Activated T-cell treated with anti-CD3 and anti-CD28 coated beads for 24 hours (primary cell): ENCODE measurements at places on chromosomes 11 and 22.

DNA sequence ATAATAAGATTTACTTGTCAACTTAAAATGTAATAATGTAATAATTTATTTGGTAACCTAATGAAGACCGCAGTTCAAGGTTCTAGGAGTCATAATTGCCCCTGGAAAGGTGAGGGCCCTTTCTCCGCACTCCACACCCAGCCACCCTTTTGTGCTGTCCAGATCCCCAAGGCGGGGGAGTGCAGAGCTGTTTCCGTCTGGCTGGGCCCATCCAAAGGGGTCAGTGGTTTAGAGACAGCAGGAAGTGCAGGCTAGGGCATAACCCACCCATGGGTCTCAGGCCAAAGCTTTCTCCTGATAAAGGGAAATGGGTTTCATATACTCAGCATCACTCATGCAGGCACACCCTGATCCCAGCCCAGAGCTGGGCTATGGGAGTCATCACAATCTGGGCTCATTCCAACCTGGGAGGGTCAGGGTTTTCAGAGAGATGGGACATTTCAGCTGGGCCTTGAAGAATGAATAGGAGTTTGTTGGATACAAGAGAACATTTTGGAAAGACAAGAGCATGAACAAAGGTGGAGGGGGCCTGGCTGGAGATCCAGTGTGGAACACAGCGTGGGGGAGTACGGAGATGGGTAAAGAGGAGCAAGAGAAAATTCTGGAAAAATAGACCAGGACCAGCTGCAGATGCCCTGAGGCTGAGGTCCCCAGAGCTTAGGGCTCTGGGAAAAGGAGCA lies 432.2 kb downstream of the TBC1D22A start:
- no peak for DNase-seq

DNA sequence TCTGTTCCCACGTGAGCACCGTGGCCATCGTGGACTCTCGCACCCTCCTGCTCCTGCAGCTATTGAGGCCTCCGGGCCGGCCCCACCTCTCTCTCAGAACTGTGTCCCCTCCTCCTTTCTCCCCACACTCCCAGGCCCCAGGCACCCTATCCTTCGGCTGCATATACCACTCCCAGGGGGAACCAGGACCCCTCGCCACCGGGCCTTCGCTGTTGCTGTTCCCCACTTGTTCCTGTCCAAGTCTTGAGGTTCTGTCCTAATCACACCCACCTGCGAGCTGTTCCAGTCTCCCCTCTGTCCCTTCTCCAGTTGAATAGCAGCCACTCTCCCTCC lies 43.0 kb upstream of the CDON start:
- DNase-seq: no peak

DNA sequence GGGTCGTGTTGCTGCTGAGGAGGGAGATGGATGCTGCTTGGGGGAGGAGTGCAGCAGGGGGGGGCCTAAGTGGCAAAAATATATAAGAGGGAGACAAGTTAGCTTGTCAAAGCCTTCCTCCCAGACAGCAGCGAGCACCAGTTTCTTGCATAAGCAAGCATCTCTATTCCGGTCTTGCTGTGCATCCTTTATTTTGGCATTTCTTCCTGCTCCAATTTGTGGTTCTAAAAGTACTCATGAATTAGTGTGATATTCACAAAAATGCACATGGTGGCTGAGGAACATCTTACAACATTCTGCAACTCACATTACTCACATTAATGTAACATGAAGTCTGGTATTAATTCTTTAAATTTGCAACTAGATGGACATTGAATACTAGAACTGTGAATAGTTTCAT lies 32.1 kb downstream of the GDPD5 start:
- no peak for DNase-seq

DNA sequence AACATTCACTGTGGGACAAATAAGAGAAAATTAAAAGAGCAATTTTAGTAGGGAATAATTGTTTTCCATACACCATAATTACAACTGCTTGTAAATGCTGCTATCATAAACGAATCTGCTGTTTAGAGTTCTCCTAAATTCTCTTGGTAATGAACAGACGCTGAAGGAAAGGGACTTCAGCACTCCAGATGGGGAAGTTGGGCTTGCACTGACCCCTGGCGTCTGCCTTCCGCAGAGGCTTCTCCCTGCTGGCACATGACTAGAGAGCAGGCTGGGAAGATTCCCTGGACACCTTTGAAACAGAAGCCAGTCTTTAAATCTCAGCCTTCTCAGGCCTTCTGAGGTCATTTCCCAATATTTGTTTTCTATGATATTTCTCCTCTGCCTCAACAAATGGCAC lies 84.1 kb downstream of the NXPE2 start:
- peak; percentile 2 for DNase-seq

- DNase-seq: no peak
Observed at GRCh38 chr11:1547467-1548098, 24.5 kb downstream of the DUSP8 start.

- no peak for DNase-seq
Observed at GRCh38 chr11:36253238-36253637, 36.0 kb downstream of the COMMD9 start.

GRCh38 chr11:76559346-76559745 lies 111.2 kb downstream of the LRRC32 start:
- DNase-seq: no peak

- DNase-seq: no peak
Observed at GRCh38 chr11:76797341-76798201, 14.4 kb downstream of the TSKU start.

DNA sequence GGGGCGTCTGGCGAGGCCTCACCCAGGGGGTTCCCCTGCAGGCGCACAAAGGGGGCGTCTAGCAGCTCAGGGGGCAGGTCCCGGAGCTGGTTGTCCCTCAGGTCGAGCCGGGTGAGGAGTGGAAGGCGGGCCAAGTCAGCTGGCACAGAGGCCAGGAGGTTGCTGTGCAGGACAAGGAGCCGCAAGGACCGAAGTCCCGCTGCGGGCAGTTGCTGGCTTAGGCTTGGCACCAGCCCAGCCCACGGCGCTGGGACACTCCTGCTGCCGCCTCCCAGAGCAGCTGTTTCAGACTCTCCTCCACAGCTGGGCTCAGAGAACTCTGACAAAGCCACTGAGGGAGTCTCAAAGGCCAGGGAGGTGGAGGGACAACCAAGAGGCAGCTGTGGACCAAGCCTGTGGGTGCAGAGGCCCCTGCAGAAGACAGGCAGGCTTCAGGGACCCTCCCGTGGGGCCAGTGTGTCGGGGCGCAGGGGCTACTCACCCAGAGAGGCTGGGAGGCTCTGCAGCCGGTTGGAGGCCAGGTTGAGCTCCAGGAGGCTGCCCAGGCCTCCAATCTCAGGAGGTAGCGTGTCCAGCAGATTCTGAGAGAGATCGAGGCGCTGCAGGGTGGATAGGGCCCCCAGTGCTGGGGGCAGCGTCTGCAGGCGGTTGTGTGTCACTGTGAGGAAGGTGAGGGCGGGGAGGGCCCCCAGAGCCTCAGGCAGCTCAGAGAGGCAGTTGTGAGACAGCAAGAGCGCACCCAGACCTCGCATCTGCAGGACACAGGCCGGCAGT lies 2.2 kb downstream of the PIDD1 start:
- DNase-seq: no peak
